SIG-M5 (cell line): ENCODE measurements at places on chromosomes 12 and 14.

GRCh38 chr12:53480491-53481442 is 18.5 kb downstream of the MAP3K12 start:
- DNase-seq, result no peak

DNA sequence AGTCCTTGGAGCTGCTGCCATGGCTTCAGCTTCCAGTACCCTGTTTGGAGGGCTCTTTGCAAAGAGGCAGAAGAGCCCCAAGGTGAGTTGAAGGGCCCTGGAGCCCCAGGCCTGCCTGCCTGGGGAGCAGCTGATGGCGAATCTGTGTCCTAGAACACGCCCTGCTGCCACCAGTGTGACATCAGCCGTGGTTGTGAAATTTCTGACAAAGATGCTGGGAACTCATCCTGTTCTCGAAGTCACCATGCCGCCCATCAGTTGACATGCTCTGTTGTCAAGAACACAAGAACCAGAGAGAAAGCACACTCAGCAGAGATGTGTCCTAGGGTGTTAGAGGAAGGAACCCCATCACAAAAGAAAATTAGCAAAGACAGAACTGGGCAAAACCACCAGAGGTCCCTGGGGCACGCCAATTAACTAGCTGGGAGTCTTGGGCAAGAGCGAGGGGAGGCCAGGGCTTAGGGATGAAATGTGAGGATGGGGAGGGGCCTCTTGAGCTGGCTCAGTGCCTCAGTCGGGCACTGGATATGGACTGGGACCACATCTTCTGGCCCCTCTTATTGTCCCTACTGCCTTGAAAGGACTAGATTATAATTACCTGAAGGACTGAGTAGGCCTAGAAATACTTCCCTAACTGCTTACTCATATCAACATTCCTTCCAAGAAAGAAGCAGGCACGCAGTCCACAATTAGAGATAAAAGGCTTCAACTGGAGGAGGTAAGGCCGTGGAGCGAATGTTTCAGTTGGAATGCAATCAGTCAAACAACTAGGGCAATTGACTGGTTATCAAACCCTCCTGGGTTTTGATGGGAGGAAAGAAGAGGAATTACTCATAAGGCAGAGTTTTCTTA is 163.1 kb downstream of the CACNA1C start:
- no peak for DNase-seq

DNA sequence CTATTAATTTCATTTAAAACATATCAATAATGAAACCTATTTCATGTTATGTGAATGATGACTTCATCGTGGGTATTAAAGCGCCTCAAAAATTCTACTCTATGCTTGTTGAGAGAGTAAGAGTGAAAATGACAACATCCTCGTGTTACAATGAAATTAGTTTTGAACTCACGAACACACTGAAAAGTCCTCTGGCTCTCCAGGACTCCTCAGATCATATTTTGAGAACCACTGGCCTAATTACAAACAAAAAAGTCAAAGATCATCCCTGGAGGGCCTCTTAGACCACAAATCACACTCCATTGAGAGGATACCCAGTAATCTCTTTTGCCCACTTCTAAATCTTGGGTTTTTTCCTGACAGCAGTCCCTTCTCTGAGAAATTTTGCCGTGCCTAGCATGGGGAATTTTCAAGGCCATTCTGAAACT is 19.1 kb downstream of the DAAM1 start:
- no peak for DNase-seq

DNA sequence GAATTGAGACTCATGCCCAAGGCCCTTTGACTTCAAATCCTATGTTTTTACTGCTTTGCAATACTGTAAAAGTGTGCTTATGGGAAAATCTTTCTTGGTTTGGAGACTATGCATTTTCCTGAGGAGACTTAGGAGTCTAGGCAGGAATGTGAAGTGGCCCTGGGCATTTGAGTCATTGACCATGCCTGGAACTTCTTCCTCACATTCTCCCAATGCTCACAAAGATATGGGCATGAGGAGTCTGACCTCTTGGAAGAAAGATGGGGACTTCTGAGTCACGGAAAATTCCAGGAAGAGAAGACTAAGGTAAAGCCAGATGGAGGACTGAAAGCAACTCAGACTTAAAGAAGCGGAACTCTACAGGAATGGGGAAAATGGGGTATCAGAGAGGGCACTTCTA is 38.2 kb upstream of the ZNF641 start:
- DNase-seq, result no peak

- no peak for DNase-seq
Observed at GRCh38 chr14:71933001-71933587, 865 bp downstream of the RGS6 start.

GRCh38 chr14:32980178-32980901 is 41.7 kb downstream of the NPAS3 start:
- DNase-seq, result no peak

GRCh38 chr12:44915958-44916357 is 39.8 kb upstream of the NELL2 start:
- DNase-seq, result no peak

DNA sequence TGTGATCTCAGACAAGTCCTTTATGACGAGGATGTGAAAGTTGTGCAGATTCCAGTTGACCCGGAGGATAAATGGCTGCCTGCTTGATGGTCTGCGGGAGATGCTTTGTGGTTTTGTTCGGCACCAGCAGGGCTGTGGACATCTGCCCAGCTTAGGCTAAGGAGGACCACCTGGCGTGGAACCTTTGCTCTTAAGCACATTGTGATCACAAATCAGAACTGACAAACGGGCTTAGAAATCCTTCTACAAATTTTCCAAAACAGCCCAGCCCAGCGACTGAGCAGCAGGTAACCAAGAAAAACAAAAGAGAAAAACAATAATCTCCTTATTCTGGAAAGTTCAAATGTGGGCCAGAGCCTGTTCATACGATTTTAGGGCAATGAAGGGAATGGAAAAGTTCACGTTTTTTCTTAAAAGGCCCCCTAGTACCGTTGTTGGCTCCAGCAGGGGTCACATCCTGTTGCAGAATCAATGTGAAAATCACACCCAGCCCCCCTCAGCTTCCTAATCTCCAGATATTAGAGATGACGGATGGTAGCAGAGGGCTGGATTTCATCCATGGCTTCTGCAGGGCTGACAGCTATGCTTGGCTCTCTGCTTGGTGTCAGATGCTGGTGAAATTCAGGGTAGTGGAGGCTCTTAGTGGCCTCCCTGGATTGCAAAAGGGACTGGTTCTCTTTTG is 81.1 kb upstream of the RFLNA start:
- no peak for DNase-seq

GRCh38 chr12:120997448-120997847 is 18.8 kb downstream of the C12orf43 start:
- no peak for DNase-seq

GRCh38 chr12:131115766-131116467 is 162.2 kb downstream of the ADGRD1 start:
- DNase-seq, result no peak

- no peak for DNase-seq
Observed at GRCh38 chr12:95195122-95195521, 22.1 kb downstream of the FGD6 start.

DNA sequence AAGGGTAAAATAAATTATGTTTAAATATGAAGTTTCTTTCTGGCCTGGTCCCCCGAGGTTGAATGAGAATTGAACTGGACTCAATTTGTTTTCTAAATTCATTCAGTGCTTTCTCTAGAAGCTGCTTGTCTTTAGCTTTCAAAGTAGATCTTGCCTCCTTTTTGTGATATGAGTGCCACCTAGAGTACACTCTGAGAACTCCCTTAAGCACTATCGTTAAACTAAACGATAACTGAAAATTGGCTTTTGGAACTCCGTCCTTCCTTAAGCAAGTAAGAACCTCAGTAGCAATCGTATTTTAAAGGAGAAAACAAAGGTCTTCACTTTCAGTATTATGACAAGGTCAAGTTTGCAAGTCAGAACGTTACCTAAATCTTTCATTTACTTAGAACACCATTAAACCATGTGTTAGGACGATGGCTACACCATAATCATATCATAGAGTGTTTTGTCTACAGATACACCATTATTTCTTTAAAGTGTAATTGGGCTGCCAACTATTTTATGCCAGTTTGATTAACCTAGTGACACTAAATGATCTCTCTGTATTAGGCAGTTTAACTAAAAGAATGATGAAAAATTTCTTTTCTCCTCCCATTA is 364.8 kb downstream of the SNAPC1 start:
- no peak for DNase-seq

- DNase-seq, result no peak
Observed at GRCh38 chr12:47337581-47337980, 257.8 kb upstream of the AMIGO2 start.

GRCh38 chr14:51860164-51860824 is at the start of gene GNG2:
GNG2 (plus strand) TSS chr14:51860612; CDS start chr14:51950679, 90,067 bp downstream.
- DNase-seq, result peak; percentile 50

DNA sequence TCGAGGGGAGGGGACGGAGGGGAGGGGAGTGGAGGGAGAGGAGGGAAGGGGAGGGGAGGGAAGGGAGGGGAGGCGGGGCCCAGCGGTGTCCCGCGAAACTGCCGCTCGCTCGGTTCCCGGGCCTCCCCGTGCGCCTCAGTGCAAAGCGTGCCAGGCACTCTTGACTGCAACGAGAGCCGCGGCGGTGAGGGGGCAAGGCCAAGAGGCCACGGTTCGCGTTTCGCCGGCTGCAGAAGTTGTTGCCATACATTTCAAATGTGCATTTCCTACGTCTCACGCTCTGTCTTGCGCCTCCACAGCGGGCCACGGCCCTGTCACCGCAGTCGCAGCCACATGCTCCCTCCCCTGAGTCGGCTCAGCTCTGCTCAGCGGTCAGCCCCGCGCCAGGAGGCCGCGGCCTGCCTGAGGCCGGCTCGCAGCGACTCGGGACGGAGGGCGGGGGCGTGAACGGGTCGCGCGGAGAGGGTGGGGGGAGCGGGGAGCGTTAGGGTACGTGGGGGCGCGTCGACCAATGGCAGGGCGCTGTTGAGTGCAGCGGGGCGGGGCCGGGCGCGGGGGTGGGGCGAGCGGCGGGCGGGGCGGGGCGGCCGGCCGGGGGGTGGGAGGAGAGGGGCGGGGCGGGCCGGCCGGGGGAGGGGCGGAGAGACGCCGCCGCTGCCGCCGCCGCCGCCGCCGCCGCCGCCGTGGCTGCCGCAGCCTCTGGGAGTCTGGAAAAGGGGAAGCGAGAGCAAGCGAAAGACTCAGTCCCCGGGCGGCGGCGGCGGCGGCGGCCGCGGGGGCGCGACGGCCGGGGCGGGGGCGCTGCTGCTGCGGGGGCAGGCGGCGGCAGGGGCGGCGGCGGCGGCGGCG is at the start of gene PPP2R5C:
Gene PPP2R5C, plus strand, starts transcription at position 678 of the 849 bp plus-strand sequence. CDS start 185 bp downstream, outside the sequence.
- DNase-seq, result peak; percentile 6

- DNase-seq, result no peak
Observed at GRCh38 chr14:70856851-70857495, 47.7 kb upstream of the MAP3K9 start.

GRCh38 chr12:33296529-33296928 is 143.1 kb downstream of the SYT10 start:
- DNase-seq, result no peak

DNA sequence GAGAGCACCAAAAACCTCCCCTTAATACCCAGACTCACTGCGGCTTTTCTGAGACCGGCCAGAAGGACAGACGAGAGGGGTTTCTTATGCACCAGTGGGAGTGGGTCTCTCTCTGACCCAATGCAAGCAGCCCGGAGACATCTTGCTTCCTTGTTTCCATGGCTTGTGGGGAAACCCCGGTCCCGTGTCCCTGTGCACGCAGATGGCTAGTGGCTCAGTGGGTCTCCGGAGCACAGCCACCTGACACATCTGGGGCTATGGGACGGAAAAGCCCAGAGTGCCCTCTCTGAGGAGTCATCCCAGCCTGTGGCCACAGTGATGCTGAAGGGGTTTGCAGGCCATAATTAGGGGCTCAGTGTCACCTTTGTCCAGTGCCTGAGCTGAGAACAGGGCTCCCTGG is 197.6 kb downstream of the PHETA1 start:
- DNase-seq, result no peak

GRCh38 chr12:42789808-42790760 is 200.5 kb upstream of the PRICKLE1 start:
- no peak for DNase-seq

DNA sequence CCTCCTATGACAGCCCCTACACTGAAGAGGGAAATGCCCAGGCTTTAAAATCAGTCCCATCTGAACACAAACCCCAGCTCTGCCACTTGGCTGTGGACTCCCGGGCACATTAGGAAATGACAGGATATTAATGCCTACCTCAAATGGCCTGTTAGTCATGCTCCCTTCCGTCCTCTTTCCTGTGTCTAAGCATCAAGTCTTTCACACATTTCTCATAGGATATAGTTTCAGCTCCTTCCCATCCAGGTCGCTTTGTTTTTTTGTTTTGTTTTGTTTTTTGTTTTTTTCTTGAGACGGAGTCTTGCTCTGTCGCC is 16.1 kb downstream of the PLEK2 start:
- no peak for DNase-seq

GRCh38 chr14:51248016-51248987 is 8.3 kb downstream of the TMX1 start:
- DNase-seq, result no peak

GRCh38 chr14:74592476-74593201 is 19.4 kb downstream of the LTBP2 start:
- DNase-seq, result no peak

DNA sequence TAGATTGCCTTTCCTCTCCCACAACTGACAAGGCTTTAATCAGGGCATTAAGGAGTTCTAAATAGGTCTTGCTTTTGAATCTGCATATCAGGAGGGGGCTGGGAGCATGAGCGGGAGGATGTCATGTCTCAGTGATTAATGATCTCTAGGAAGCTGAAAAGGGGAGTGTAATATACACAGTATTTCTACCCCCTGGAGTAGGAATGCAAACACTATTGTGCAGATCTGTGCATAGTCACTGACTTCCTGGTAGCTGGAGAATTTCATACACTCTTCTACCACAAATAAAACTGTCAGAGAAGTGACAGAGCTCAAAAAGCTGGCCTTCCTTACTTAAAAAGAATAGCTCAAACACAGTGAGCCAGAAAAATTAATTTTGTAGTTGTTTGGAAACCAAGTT is 65.8 kb downstream of the RIC8B start:
- DNase-seq, result no peak

- DNase-seq, result no peak
Observed at GRCh38 chr12:116662612-116663144, 75.2 kb downstream of the SPRING1 start.

DNA sequence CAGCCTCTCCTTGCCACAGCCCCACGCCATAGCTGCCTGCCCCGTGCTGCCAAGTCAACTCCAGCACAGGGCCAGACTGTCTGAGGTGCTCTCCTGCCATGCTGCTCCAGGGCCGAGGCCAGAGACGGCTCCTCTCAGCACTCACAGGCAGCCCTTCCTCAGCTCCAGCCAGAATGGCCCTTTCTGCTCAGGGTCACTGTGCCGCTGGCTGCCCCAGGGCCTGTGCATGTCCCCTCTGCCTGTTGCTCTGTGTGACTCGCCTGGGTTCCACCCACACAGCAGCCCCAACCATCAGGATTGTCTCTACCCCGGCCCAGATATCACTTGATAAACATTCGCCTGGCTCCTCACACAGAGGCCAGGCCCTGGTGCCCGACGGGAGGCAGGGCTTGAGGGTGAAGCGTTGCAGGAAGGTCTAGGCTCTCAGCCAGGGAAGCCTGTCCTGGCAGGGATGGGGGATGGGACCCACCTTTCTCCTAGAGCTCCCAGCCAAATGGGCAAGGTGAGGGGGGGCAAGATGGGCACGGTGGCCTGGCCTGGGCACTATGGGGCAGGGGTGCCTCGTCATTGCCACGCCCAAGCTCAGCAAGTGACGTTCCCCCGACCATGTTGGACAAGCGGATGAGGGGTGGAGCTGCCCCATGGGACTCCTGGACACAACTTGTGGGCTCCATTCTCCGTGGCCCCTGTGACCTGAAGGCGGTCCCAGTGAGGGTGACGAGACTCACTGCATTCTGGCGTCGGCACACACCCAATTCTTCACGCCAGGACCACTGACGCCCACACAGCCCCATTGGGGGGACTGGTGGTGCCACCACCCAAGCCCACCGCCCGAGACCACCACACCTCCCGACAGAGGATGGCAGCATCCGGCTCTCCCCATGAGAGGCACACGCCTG is 27.4 kb upstream of the BTBD6 start:
- no peak for DNase-seq
